Pancreas (tissue), 10 donors: ENCODE measurements at places on chromosomes 6 and 20.

- H3K4me1 ChIP-seq: no peaks in the 10 kb centered on the region
- H3K27ac ChIP-seq: no peak overlapping the region
- no peaks in the 10 kb centered on the region for H3K36me3 ChIP-seq
These were observed 130.8 kb downstream of the TPBG start for GRCh38 chr6:82494367-82494766.

DNA sequence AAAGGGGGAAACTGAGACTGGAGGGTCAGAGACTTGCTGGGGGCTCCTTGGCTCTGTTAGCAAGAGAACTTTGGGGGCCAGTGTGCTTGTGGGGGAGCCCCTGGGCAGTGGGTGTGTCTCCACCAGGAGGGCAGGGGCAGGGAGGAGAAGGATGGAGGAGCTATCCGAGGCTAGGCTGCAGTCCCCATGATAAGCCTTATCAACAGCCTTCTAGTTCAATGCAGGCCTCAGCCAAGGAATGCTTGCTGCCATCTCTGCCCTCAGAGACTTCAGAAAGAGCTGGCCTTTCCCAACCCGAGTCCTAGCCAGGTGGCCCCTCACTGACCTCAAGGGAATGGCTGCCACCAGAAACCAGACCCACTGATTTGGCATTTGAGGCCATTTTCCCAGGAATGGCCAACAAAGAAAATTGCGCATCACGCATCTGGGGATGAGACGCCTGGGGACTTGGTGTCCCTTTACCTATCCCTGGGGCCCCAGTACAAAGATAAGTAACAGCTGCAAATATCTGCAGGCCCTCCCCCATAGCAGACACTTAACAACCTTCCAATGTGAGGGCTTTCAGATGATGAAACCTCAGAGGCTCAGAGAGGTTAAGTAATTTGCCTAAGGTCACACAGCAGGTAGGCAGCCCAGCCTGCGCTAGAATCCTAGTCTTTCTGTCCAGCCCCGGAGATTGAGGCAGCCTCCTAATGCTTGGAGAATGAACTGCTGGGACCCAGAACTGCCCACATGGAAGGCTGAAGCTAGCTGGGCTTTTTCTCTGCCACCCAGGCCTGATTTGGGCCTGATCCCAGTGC, 4.9 kb downstream of the TGM2 start:
- H3K27me3 ChIP-seq: no peaks in the 10 kb centered on the region
- H3K4me1 ChIP-seq: no peaks in the 10 kb centered on the region
- H3K27ac ChIP-seq: no peak overlapping the region
- DNase-seq: no peak
- H3K36me3 ChIP-seq: no peaks in the 10 kb centered on the region

DNA sequence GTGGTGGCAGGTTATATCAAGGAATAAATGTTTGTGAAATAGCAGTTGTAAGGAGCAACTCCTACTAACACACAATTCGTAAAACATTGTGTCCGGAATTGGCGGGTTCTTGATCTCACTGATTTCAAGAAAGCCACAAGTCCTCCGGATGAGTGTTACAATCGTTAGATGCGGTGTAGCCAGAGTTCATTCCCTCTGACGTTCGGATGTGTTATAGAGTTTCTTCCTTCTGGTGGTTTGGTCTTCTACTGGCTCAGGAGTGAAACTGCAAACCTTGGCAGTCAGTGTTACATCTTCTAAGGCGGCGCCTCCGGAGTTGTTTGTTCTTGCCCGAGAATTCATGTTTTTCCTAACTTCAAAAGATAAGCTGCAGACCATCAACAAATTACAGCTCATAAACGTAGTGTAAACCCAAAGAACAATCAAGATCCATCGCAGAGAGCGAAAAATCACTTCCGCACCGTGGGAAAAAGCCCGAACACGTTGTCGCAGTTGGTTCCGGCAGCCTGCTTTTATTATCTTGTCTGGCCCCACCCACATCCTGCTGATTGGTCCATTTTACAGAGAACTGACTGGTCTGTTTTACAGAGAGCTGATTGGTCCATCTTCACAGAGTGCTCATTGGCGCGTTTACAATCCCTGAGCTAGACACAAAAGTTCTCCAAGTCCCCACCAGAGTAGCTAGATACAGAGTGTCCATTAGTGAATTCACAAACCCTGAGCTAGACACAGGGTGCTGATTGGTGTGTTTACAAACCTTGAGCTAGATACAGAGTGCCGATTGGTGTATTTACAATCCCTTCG, 58.2 kb downstream of the TRIM27 start:
- H3K27ac ChIP-seq: no peak overlapping the region
- no peaks in the 10 kb centered on the region for H3K36me3 ChIP-seq
- H3K27me3 ChIP-seq: no peaks in the 10 kb centered on the region
- no peak for DNase-seq
- H3K4me3 ChIP-seq: peak overlapping the region; percentile 78

DNA sequence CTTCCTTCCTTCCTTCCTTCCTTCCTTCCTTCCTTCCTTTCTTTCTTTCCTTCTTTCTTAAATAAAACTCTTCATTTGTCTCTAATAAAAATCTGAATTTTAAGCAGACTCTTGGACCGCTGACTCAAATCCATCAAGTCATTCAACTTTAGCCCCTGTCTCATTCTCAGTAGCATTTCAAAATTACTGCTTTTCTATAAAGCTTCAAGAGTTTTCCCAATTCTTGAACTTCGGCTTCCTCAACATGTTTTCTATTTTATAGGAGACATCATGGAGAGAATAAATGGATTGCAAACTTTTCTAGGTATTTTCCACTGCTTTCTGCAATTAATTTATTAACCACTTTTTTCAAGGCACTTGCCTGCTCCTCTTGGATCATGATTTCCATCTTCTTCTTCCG, 497.1 kb upstream of the GJE1 start:
- H3K4me3 ChIP-seq: no peak overlapping the region
- H3K27ac ChIP-seq: no peak overlapping the region
- no peak for DNase-seq
- no peaks in the 10 kb centered on the region for H3K36me3 ChIP-seq

- DNase-seq: no peak
- H3K4me3 ChIP-seq: no peak overlapping the region
- no peak overlapping the region for H3K27ac ChIP-seq
These were observed 24.7 kb upstream of the PHF3 start for GRCh38 chr6:63610944-63611343.
